NCI-H446 (cell line): ENCODE measurements at places on chromosomes 3 and 15.

GRCh38 chr15:100372739-100373119 lies 31.0 kb upstream of the ADAMTS17 start:
- DNase-seq, result no peak

- no peak for DNase-seq
These were observed 103.2 kb upstream of the PPP2R3A start for GRCh38 chr3:135862361-135862760.

DNA sequence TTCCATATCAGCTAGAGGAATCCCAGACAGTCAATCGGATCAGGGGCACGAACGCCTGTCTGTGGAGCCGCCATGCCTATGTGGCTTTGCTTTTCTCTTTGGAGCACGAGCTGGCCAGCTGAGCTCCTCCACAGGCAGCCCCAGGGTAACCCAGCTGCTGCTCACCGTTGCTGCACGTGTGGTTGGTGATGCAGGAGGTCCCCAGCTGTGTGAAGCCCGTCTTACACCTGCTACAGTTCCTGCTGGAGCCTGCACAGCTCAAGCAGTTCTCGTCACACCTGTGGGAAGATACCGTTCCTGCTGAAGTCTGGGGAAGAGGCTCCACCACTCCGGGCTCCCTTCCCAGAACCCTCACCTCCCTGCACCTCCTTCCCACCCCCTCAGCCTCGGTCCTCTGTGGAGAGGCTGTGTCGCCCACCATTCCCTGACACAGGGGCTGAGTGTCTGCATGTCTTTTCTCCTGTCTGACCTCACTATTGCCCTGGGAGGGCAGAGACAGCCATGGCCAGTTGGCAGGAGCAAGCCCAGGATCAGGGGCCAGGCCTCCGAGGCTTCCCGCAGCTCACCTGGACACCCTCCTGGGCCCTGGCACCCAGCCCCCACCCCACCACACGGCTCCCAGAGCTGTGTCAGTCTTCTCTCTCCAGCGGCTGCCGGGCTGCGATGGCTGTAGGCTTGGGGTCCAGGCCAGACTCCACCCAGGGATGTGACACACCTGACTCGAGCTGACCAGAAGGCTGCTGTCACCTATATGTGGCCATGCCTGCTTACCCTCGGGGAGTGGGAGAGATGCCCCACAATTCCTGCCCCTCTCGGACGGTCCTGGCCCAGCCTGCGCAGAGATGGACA lies 12.2 kb upstream of the SNRPA1 start:
- no peak for DNase-seq

GRCh38 chr15:62485170-62485720 lies 320.2 kb upstream of the C2CD4B start:
- no peak for DNase-seq

GRCh38 chr15:69081310-69082004 lies 67.0 kb downstream of the NOX5 start:
- DNase-seq, result peak; percentile 18

DNA sequence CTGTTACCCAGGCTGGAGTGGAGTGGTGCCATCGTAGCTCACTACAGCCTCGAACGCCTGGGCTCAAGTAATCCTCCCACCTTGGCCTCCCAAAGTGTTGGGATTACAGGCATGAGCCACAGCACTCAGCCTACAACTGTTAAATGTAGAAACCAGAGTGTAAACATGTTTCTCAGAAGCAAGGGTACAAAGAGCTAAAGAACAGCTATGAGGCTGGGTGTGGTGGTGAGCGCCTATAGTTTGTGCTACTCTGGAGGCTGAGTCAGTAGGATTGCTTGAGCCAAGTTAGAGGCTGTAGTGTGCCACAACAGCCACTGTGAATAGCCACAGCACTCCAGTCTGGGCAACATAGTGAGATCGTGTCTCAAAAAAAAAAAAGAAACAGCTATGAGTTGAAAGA lies 4.8 kb upstream of the MINDY2 start:
- DNase-seq, result no peak

GRCh38 chr15:26134812-26135211 lies 271.7 kb upstream of the ATP10A start:
- DNase-seq, result no peak

- DNase-seq, result no peak
These were observed 58.7 kb upstream of the MYRIP start for GRCh38 chr3:39750712-39751111.

DNA sequence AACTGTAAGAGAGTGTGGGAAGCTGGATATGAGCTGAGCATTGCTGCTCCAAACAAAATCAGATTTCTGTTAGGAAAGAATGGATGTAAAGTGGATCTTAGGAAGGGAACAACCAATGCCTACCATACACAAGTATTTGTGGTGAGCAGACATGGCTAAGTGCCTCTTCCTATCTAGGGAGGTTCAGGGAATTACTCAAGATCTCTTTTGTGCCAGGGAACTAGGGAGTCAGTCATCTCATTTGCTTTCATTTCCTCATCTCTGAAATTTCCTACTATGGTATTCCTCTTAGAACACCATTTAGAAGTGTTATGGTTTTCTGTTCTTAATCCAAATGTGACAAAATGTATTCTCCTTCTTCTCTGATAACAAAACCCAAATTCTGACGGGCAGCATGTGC lies 396.5 kb downstream of the FHIT start:
- DNase-seq, result no peak

GRCh38 chr15:40136470-40137302 lies 24.2 kb upstream of the BUB1B start:
- DNase-seq, result no peak

- no peak for DNase-seq
These were observed 210.5 kb downstream of the DTWD1 start for GRCh38 chr15:49831206-49831965.
